Foreskin keratinocyte (primary cell): ENCODE measurements at places on chromosomes 7 and 10. TPM values are rescaled to one million over a fixed set of nuclear protein-coding genes. Genes with fewer than 3 reads are reported as not detected.
A peak's percentile ranks its signal among the peaks of the same experiment; 100 is the strongest.

- no peak for DNase-seq
These were observed 42.0 kb downstream of the ABCA13 start for GRCh38 chr7:48213226-48213625.

- DNase-seq = peak; percentile 88
These were observed 100.5 kb upstream of the MAGI2 start for GRCh38 chr7:79553811-79554555.

DNA sequence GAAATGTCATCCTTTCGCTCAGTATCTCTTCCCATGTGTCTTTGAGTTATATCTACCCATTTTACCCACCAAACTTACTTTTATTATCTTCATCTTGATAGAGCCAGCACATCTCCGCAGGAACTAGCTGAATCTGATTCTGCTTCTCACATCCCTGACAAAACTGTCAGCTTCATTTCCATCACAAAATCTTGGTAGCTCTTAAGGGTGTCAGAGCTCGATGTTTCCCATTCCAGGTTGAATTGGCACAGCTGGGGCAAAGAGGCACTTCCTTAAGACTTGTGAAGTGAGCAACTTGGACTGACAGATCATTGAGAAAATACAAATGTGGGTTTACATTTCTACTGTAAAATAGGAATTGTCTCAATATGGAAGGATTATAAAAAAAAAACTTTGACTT, 434.5 kb downstream of the SUGCT start:
- no peak for DNase-seq

DNA sequence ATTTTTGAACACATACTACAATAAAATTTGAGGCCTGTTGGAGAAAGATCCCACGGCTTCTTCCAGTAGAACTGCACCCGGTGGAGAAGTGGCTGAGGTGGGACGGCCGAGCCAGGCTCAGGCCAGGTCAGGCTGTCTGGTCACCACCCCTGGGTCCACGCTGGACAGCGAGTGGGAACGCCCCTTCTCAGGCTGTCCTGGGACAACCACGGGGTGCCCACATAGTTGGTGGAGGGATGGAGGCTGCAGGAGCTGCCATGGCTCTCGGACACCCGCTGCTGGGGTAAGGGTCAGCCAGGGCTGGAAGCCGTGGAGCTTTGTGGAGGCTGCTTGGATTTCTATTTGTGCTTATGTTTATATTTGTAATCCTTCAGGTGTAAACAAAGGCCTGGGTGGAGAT, 206.5 kb downstream of the DNAJB6 start:
- no peak for DNase-seq

DNA sequence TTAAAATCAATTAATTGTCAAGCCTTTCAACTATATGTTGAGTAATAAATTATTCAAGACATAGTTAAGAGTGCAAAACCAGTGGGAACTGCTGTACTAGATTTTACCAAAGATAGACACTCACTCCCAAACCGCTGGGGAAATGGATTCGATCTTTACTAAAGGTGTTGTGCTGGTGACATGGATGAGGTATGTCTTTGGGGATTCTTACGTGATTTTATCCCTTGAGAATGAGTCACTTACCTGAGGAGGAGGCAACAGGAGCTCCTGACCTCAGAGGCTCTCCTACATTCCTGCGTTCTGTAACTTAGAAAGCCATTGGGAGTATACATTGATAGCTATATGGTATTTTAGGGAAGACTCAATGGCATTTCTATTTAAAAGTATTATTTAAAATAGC, 165.5 kb downstream of the PKD1L1 start:
- DNase-seq = peak; percentile 64

GRCh38 chr7:152910545-152911225, 151.1 kb downstream of the ACTR3B start:
- DNase-seq = no peak

- peak; percentile 36 for DNase-seq
These were observed 229.0 kb downstream of the STK31 start for GRCh38 chr7:23938937-23939552.

GRCh38 chr7:121610243-121610642, 214.1 kb upstream of the FAM3C start:
- DNase-seq = no peak

DNA sequence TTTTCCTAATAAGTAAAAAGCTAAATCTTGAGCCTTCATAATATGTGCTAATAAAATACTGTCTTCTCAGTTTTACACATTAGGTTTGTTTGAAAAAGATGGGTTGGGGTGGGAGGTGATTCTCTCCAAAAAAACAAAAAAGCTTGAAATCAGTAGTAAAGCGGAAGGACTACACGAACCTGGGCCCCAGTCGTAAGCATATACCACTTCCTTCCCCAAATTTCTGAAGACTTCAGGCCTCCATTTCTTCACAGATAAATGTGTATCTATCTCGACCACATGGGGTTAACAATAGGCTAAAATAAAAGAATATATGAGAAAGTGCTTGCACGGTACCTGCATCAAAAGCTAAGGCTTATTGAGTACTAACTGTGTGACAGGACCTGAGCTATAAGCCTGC, 51.6 kb upstream of the PAX2 start:
- no peak for DNase-seq

- no peak for DNase-seq
These were observed 227.7 kb downstream of the CUX1 start for GRCh38 chr7:102044984-102045673.

DNA sequence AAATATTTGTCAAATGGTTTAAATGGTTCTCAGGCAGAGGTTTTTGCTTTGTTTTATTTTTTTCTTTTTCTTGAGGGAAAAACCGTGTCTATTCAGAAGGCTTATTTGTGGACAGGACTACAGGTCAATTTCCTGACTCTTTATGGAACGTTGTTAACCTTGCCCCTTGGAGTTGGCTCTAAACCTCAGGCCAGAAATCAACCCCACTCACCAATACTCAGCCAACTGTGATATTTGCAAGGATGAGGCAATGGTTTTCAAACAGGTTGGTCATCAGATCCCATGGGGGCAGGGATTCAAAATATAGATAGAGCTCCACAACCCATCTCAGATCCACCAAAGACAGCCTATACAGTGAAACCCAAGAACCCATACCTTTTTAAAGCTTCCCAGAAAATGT, 10.2 kb downstream of the PDLIM1 start:
- DNase-seq = no peak

DNA sequence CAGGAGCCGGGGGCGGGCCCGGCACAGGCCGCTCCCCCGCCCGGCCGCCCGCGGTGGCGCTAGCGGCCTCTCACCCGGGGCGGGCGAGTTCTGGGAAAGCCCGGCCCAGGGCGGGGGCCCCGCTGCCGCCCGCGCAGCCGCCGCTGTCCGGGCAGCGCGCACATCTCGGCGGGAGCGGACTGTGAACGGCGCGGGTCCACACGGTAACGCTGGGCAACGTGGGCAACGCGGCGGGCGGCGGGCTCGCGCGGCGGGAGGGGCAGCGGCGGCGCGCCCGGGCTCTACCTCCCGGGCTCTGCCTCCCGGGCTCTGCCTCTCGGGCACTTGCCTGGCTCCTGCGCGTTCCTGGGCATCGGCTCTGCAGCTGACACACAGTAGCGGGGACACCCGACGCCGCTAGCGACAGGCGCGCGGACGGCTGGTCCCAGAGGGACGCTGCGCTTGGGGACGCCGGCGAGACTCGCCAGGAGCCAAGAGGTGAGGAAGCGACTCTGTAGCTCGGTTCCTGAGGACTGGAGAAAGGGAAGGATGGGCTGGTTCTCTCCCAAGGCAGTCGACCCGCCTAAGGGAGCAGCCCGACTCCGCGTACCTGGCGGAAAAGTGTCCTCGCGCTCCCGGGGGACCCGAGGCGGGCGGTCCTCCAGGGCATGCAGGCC, at the start of gene PLCE1:
Gene PLCE1 (plus strand): TSS at position 150 of the 656 bp plus-strand sequence. CDS start 37,116 bp downstream, outside the sequence.
- DNase-seq = no peak

DNA sequence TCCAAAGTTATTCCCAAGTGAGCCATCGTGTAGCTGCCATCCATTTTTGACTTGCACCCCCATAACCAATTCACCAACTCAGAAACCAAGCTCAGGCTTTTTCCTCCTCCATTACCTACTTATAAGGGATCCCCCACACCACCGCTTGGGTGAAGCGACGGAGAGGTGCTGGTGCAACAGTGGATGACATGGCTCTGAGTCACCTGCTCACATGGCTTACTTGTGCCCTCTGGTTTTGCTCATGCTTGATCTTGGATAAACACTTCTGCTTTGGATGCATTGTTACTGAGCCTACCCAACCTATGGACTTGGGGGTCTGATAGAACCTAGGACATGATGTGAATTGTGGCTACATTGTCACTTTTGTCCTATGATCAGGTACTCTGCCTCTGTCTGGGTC, 12.0 kb upstream of the AKR1B1 start:
- peak; percentile 78 for DNase-seq

DNA sequence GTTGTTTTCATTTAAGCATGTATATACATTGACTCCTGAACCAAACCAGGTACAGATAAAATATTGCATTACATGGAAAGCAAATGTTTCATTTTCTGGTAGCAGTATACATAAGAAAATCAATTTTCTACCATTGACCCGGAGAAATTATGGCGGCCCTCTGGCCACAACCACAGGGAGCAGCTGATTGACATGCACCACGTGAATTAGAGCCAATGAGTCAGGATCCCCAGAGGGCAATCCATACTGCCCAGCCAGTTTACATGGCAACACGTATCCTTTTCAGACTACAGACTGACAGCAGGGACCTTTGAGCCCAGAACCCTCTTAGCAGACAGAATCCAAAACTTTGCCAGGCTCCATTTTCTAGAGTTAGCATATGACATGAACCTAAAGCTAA, 272.2 kb upstream of the NEBL start:
- DNase-seq = no peak

GRCh38 chr10:19488592-19489280, 327.5 kb upstream of the PLXDC2 start:
- DNase-seq = no peak

DNA sequence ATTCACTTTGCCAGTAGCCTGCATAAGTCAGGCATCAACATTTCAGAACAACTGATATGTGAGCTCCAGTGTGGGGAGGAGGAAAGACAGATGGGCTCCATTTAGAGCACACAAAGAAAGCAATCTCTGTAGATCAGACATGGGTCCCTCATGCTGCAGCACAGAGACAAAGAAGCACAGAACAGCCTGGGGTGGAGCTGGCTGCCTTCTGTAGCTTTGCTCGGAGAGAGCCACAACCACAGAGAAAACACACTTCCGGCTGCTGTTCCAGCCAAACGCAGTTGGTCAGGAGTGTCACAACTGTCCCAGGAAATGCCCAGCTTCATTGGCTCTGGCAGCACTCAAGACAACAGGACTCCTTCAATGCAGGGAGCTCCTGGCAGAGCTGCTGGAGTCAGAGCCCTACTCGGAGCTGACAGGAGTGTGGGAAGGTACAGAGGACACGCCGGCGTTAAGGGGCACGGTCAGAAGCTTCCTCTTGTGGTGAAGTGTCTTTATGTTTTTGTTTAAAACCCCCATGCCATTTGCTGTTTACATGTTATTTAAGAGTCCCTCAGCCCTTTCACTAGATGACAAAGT, 494.4 kb downstream of the TCERG1L start:
- DNase-seq = no peak

DNA sequence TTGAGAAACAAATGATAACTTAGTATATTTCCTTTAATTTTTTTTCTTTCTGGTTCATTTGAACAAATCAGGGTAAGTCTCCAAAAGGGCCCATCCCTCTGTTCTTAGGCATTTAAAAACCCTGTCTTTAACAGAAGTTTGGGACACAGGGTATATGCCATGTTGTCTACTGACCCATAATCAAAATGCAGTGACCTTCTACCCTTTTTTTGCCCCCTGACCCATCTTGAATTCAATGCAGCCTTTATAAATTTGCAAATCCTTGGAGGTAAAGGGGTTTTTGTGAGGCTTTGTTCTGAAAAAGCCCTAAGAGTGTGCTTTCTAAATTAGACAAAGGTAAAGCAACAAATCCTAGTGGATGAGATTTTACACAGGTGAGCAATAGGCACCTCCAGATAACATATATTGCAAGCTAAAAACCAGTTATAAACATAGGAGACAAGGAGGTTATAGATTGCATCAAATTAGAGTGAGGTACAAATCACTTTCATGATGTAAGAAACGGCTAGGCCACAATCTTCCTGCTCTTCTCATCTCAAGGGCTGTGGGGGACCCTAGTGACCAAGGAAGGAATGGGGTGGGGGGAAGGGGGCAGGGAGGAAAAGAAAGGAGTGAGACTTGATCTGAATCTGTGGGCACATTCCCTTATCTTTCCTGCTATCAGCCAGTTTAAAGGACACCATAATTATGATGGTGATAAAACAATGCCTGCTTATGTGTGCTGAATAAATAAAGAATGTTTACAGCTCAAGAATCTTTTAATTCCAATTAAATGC, 2.7 kb downstream of the SKIDA1 start:
- no peak for DNase-seq

GRCh38 chr10:75972491-75973276, 541.3 kb downstream of the LRMDA start:
- DNase-seq = peak; percentile 29

GRCh38 chr10:119860866-119861607, 11.6 kb downstream of the MCMBP start:
- DNase-seq = no peak

DNA sequence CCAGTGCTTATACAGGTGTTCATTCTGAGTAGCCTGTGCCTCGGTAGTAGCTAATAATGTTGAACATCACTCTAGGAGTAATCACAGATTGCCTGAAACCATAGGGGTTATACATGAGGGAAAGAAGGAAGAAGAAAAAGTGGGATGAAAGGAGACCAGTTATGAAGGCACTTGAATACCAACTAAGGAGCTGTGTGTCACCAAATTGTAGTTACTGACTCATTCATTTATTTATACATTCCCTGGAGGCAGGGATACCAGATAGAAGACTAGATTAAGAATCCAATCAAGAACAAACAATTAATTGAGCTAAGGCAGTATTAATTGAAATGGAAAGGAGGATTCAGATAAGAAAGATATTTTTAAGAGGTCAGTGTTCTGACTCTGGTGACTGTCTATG, 129.6 kb upstream of the PRPS1L1 start:
- no peak for DNase-seq

GRCh38 chr10:107056182-107056581, 108.3 kb downstream of the SORCS1 start:
- DNase-seq = no peak

- no peak for DNase-seq
These were observed 57.2 kb downstream of the JAKMIP3 start for GRCh38 chr10:132122939-132123445.

DNA sequence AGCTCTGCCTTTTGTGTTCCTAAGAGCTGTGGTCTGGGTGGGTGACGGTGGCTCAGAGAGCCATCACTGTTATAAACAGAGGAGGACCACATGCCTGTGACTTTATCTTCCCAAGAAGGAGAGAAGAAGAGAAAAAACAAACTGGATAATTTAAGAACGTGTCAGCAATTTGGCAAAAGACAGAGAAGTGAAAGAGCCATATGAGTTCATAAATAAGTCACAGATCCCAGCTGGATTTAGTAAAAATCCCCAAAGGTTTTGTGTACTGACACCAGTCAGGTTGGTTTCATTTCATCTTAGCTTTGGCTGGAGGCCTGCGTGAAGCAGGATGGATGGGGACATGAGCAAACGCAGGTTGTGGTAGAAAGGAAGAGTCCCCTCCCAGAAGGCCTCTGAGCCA, 120.7 kb downstream of the CXCL12 start:
- no peak for DNase-seq

- peak; percentile 22 for DNase-seq
These were observed 18.6 kb downstream of the OCM2 start for GRCh38 chr7:97971120-97971989.

The LRRD1 gene
- not detected in 2 replicates for polyA plus RNA-seq

The MYL10 gene
- not detected in 2 replicates for polyA plus RNA-seq

The FAM237B gene
- polyA plus RNA-seq = not detected in 2 replicates

The TMEM72 gene
- not detected in 2 replicates for polyA plus RNA-seq

The ZMIZ1 gene
- polyA plus RNA-seq = 4.2 and 5.9 TPM in 2 replicates

The GSTO2 gene
- polyA plus RNA-seq = 55.4 and 65.9 TPM in 2 replicates

The CLCN1 gene
- 0.02 TPM in 1 of 2 replicates, not detected in the other for polyA plus RNA-seq

The TUBB8 gene
- not detected in 2 replicates for polyA plus RNA-seq

The LRRC17 gene
- 0.17 and 0.20 TPM in 2 replicates for polyA plus RNA-seq

The UCMA gene
- not detected in 2 replicates for polyA plus RNA-seq

The CACNA2D1 gene
- polyA plus RNA-seq = 0.20 and 0.25 TPM in 2 replicates
